Stimulated activated CD8-positive, alpha-beta memory T cell treated with anti-CD3 and anti-CD28 coated beads, Interleukin-4, amount 100 ng/mL, for 1 hour (primary cell): ENCODE measurements at places on chromosomes 13 and 19.

- DNase-seq = peak; percentile 49
Observed at GRCh38 chr19:49097453-49098288, 12.4 kb downstream of the SNRNP70 start.

DNA sequence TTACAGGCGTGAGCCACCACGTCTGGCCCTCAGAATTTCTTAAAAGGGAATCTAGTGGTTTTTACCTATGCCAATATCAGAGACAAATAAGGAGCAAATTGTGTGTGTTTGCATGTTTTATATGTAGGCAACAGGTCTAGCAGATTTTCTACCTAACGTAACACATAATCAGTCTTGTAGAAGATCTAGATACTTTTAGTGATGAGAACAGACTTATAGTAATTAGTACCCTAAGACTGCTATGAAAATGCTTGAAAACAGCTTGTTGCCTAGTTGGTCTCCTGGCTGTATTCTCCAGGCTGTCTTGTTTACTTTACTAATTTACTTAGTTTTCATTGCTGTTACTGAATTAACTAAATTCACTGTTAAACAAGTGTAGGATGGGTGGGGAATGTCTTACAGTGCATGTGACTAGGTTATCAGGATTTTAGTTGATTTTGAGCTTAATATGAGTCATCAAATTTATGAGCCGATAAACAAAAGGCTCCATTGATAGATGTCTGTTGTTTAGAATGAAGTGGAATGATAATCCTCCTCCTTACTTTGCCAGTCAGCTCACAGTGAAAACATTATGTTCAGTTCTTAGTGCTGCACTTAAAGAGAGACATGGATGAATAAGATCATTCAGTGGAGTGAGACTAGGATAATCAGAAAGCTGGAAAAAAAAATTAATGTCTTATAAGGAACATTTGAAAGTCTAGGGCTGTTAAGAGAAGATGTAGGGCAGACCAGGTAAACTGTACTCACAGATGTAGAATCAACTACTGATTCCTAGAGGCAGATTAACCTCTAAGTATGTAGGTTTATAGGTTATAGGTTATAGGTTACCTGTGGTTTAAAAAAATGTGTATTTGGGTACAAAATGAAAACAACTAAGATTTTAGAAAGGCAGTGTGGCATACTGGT lies 22.4 kb downstream of the GTF2F2 start:
- no peak for DNase-seq

GRCh38 chr19:55444646-55445045 lies 1.5 kb upstream of the SHISA7 start:
- DNase-seq = no peak

GRCh38 chr19:46732172-46732938 lies 13.5 kb upstream of the FKRP start:
- DNase-seq = no peak

DNA sequence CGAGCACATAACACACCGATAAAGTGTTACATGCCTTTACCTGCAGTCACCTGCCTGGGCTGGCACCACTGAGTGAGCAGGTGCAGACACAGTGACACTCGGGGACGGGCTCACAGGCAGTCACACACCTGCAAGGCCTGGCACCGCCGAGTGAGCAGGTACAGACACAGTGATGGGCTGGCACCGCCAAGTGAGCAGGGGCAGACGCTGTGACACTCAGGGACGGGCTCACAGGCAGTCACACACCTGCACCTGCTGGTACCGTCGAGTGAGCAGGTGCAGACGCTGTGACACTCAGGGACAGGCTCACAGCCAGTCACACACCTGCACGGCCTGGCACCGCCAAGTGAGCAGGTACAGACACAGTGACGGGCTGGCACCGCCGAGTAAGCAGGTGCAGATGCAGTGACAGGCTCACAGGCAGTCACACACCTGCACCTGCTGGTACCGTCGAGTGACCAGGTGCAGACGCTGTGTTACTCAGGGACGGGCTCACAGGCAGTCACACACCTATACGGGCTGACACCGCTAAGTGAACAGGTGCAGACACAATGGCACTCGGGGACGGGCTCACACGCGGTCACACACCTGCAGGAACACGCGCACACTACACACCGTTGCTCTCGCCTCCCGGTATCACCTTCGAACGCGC lies 470 bp downstream of the ZNF835 start:
- DNase-seq = no peak

- no peak for DNase-seq
Observed at GRCh38 chr13:51154029-51154555, 43.0 kb upstream of the C13orf42 start.
